A549 (cell line): ENCODE measurements at places on chromosomes 11 and 22. TPM values are rescaled to one million over a fixed set of nuclear protein-coding genes. Genes with fewer than 3 reads are reported as not detected.

DNA sequence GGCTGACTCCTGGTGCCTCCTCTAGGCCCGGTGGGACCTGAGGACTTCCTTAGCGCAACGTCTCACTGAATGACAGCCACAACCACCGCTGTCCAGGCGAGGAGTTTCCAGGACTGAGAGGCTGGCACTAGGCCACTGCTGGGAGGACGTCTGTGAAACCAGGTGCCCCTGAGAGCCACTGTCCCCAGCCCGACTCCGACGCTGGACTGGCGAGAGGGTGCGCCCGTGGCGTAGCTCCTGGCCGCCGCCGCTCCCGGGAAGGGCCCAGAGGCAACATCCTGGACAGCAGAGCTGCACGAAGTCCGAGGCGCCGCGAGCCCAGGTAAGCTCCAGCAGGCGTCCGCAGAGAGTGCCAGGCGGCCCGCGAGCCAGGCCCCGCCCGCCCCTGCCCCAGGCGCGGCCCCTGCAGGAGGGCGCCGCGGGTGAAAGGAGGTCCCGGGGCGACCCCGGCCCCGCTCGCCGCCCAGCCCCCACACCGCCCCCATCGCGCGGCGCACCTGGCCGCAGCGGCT lies 525 bp downstream of the DGCR2 start:
- DNase-seq = peak; percentile 15

DNA sequence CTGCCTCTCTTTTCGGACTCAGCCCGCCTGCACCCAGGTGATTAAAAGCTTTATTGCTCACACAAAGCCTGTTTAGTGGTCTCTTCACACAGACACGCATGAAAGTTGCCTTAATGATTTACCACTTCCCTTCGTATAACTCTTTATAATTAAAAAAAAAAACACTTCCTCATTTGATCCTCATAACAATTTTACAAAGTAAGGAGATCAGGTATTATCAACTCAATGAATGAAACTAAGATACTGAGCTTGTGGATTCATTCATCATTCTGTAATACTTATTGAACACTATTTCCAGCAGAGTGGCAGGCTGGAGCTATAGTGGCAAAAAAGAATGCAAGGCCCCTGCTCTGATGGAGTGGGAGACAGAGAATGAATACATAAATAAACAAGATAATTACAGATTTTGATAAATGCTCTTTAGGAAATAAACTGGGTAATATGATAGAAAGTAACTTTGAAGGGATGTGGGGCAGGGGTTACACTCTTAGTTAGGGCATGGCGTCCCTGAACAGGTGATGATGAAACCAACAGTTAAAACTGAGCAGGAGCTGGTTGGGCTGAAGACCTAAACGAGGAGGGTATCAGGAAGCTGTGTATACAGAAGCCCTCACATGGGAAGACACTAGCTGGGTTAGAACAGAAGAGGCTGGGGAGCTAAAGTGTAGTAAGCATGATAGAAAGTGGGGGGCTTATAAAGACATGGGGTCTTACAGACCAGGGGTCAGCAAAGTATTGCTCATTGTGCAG lies 5.4 kb upstream of the CRTAM start:
- no peak for DNase-seq

APOBEC3C gene
- 29.3 to 31.7 TPM (median 31.1 TPM) in 3 replicates for polyA plus RNA-seq

- peak; percentile 89 for DNase-seq
Observed at GRCh38 chr11:34427186-34427805, 11.4 kb upstream of the CAT start.

GRCh38 chr11:77753230-77753629 lies 67.3 kb downstream of the RSF1 start:
- DNase-seq = no peak
